ENCODE measurements at places on chromosomes 12 and 14.

- DNase-seq: no peak
Observed at GRCh38 chr14:58584383-58584782, 53.4 kb upstream of the DACT1 start.

DNA sequence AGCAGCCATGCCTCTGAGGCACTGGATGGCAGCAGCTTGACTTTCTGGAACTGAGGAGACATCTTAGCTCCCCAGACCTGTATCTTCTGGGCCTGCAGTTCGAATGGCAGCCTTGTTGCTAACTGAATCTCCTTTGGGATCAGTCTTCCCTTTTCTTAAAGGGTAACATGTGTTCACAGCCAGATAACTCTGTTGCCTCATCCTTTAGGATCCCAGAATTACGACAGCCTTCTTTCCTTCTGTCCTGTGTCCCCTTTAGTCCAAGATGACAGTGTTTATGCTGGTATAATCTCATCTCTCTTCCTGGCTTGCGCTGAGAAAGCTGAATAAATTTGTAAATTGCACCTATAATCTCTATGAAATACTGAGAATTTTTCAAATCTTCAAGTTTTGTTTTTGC, 9.1 kb upstream of the ERC1 start:
- no peak for DNase-seq

GRCh38 chr12:117803001-117803400, 165.8 kb downstream of the KSR2 start:
- no peak for DNase-seq

DNA sequence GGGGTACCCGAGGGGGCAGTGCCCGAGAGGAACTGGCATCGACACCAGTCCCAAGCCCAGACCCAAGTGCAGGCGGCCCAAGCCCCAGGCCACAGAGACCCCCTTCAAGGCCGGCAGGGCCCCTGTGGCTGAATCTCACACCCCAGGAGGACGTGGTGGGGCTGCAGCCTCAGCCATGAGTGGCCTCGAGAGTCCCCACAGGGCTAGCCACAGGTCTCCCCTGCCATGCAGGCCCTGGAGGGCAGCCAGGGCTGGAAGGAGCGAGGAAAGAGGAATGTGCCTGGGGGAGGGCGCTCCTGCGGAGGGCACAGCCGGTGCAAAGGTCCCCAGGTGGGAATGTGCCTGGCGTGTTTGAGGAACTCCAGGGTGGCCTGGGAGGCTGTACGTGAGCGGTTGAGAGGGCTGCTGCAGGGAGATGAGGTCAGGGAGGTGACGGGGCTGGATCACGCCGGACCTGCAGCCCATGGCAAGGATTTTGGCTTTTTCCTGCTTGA, 86.1 kb downstream of the NCOR2 start:
- peak; percentile 26 for DNase-seq

DNA sequence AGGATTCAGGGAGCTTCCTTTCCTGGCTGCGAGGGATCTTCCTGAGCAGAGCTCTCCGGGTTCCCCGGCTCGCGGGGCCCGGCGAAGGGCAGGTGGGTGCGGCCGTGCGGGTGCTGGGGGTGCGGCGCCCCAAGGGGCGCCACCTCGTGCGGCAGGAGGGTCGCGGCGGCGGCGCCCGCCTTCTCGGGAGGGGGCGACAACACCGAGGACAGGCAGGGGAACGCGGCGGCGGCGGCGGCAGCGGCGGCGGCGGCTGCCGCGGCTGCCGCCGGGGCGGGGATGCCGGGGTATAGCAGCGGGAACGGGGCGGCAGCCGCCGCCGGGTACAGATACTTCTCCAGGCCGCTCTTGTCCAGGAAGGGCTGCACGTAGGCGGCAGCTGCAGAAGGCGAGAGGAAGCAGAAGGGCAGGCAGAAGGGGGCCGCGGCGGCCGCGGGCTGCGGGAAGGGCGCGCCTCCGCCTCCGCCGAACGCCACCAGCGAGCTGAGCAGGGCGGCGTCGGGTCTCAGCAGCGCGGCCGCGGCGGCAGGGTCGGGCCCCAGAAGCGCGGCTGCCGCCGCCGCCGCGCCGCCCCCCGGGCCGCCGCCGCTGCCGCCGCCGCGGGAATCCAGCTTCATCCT, 2.7 kb downstream of the BHLHE41 start:
- DNase-seq: peak; percentile 42

- peak; percentile 75 for DNase-seq
Observed at GRCh38 chr12:52672321-52672933, 7.8 kb downstream of the KRT1 start.

DNA sequence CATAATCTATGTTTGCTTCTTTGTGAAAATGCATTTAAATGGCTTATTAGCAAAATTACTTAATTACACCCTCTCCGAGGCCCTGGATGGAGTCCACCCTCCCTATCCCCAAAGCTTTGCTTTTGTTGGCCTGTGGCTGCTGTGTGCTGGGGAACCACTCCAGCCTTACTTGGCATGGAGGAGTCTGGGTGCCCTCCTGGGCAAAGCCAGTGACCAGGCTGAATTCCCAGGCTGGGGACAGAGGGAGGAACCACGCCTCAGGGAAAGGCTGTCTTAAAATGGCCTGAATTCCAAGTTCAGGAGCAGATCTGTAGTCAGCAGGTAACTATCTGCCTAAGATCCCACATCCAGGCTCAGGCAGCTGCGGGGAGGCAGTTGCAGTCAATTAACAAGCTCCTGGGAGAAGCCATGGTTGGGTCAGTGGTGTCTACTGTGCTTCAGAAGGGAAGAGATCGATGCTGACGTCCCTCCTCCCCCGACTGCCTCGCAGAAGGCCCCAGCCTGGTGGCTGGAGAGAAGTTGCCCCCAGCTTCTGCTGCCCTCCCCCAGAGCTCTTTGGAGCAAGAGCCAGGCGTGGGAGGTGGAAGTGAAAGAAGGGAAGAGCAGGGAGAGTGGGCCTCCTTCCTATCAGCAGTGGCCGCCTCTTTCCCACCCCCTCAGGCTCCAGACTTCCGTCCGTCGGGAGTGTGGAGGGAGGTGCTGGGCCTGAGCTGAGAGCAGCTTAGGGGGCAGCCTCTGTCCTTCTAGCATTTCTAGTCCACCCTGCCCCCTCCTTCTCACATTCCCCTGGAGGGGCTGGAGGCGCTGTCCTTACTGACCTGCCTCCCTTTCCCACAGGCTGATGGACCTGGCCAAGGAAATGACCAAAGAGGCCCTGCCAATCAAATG, 11.3 kb downstream of the VASH1 start:
- peak; percentile 77 for DNase-seq

DNA sequence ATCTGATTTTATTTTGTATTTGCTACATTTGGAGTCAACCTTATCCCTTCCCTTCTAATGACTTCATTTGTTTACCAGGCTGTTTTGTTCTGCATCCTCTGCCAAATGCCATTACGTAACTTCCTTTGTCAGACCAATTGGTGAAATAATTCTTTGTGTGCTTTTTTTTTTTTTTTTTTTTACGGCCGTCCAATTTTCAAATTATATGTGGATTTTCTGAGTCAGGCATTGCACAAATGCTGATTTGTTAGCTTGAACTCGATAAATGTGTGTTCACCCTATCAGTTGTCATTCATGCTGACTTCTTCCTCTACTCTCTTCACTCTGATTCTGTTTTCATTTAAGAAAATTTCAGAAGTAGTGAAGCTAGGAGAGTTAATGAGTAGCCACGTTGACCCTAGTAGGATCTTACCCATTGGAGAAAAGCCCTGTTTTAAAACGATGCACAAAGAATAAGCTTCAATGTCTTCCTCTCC, 386.2 kb downstream of the DIO2 start:
- DNase-seq: no peak

DNA sequence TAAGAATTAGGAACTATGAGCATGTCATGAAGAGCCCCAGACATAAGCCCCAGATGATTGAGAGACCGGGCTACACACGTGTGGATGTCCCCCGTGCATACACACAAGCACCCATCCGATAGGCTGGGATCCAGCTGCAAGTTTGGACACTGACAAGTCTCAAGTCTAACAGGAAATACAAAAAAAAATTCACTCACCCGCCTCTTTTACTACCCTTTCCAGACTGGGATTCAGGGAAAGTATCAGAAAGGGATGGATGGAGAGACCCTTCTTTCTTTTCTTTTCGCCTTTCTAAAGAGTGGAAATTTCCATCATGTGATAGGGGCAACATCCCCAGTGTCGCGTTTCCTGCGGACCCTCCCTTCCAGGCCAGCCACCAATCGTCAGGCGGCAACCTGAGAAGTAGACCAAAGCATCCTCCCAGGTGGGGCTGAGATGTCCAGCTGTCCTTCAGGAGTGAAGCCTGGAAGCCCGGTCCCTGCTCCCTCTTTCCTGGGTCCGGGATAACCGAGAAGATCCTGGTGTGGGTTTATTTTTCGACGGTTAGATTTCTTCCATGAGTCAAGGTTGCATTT, 6.4 kb upstream of the SLC38A4 start:
- DNase-seq: no peak

DNA sequence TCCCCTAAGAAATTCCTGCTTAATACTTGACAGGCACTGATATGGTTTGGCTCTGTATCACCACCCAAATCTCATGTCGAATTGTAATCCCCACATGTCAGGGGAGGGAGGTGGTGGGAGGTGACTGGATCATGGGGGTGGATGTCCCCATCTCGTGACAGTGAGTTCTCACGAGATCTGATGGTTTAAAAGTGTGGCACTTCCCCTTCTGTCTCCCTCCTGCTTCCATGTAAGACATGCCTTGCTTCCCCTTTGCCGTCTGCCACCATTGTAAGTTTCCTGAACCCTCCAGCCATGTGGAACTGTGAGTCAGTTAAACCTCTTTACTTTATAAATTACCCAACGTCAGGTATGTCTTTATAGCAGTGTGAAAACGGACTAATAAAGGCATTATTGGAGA, 198.0 kb downstream of the FOXN3 start:
- DNase-seq: no peak

GRCh38 chr12:99153293-99153692, 494.3 kb upstream of the GARIN6 start:
- no peak for DNase-seq

DNA sequence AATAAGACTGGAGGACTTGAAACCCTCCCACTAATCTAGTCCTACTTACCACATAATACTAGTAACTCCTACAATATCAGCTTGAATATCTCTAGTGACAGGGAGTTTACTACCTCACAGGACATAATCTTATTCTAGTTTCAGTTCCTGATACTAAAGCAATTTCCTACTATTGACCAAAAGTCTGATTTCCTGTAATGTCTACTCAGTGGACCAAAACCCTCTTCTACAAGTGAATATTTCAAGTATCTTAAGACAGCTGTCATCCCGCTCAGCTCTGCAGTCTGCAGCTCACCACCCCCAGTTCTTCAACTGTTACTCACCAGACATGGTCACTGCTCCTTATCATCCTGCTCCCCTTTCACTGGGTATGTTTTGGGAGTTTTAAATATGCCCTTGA, 70.8 kb upstream of the TMCC3 start:
- DNase-seq: no peak

GRCh38 chr12:128790653-128791373, 32.9 kb downstream of the SLC15A4 start:
- no peak for DNase-seq

- no peak for DNase-seq
Observed at GRCh38 chr12:91988086-91988923, 157.3 kb downstream of the BTG1 start.

DNA sequence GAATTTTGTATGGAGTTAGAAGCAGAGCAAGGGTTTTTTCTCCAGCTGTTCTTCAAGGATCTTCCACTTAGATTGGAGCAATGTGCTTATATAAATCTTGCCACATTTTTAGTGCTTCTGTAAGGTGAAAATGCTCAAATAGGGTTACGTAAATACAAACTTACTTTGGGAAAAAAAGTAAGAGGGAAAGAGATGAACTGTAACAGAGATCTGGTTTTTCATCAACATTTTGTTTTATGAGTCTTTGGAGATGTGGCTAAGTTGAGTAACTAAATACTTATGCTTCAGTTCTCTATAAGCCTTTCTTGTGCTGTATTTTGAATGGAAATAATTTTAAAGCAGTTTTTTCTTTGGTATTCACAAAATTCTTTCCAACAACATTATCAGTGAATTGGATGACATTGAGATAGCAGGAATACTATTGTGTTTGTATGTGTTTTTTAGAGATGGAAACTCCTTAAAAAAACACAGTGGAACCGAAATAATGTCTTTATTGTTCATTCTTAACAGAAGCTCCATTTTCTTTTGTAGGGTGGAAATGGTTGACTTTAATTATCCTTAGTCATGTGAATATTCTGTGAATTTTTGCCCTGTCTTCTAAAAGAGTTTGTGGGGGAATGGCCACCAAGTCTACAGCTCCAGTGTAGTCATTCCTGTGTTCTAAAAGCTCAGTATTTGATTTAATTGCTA, 45.7 kb downstream of the NPAS3 start:
- peak; percentile 13 for DNase-seq

DNA sequence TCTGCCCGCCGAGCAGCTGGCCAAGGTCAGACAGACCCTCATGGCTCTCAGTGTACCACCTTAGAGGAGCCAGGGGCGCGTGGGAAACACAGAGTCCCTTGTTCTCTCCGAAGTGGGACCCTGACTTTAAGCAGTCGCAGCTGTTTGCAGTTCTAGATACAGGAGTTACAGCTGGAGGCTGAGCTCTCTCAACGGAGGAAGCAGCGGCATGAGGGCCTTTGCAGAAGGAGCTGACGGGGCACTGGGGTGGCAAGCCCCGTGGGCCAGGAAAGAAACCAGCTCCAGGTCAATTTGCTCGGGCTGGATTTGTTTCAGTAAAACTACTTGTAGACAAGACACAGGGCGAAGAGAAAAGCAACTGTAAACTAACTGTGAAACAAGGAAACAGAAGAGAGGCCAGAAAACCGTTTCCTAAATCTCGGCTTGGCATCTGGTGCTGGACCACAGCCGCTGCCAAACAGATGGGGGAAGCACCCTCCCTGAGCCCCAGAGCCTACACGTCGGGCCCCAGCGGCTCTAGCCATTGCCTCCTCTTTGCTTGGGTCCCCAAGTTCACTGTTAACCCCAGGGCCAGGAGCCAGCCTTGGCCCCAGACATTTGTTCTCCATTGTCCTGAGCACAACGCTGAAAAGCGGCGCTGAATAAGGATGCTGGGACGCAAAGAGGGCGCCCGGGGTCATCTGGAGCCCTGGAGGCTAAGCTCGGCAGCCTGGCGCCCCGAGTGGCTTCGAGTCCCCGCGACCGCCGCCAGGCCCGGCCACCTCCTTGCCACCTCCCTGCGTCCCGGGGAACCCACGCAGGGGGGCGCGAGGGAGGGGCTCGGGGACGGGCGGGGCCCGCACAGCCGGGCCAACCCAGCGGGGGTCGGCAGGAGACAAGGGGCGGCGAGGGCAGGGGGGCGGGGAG, 914 bp upstream of the PACS2 start:
- DNase-seq: no peak

- DNase-seq: peak; percentile 90
Observed at GRCh38 chr12:538731-539539, 79.2 kb downstream of the B4GALNT3 start.

- DNase-seq: no peak
Observed at GRCh38 chr12:66131067-66131688, 628 bp upstream of the LLPH start.

Measured in RPMI7951 (cell line).